ENCODE measurements at places on chromosomes 4 and X.

DNA sequence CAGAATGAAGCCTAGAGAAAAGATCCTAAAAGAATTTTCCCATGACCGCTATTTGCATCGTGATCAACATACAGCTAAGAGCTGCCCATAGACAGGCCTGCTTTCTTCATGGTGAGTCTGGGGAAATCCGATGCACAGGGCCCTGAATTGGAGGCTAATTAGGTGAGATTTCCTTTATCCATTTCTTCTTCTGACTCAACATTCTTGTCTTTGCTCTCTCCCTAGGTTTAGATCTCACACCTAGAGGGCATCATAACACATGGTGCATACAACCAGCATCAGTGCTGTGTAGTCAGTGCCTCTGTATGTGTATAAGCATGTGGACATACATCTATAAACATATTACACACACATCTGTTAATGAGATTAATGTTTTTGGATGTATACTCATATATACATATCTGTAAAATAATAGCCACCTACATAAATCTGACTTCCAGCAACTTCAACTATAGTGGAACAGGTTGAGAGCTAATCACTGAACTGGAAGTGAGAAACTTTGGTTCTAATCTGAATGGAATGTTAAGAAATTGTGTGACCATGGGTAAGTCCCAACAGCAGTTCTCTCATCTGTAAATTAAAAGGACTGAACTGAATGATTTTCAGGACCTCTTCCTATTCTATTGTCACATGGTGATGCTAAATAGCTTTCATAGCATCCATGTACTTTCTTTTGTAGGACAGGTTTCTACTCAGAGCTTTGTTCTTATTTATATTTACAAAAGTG, 17.5 kb downstream of the GATB start:
- no peak for DNase-seq

DNA sequence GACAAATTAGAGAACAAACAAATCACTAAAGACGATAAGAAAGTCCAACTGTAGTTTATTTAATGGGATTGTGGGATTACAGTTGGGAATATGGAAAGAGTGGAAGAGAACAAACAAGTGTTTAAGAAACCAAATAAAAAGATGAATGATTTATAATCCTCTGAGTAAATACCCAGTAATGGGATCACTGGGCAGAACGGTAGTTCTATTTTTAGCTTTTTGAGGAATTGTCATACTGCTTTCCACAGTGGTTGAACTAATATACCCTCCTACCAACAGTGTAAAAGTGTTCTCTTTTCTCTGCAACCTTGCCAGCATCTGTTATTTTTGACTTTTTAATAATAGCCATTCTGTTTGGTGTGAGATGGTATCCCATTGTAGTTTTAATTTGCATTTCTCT, 15.0 kb downstream of the C4orf51 start:
- no peak for DNase-seq

DNA sequence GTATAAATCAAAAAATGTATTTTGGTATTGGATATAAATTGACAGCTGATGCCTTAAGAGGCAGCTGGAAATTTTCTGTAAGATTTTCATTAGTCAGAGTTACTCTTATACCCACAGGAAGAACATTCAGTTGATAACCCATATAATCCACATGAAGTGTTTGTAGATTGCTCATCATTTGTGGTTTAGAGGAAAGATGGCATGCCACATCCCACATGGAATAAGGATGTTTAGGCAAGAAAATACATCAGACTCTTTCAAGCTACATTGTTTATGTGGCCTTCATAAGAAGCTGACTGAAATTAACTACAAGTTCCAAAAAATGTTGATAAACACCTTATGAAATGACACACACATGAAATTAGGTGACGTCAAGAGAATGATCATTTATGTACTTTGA, 56.6 kb downstream of the AREG start:
- no peak for DNase-seq

GRCh38 chrX:1725472-1725871, 110.6 kb downstream of the ASMT start:
- no peak for DNase-seq

- no peak for DNase-seq
Observed at GRCh38 chrX:23662853-23663252, 4.4 kb upstream of the PRDX4 start.

GRCh38 chrX:39843318-39843717, 254.4 kb downstream of the BCOR start:
- no peak for DNase-seq

DNA sequence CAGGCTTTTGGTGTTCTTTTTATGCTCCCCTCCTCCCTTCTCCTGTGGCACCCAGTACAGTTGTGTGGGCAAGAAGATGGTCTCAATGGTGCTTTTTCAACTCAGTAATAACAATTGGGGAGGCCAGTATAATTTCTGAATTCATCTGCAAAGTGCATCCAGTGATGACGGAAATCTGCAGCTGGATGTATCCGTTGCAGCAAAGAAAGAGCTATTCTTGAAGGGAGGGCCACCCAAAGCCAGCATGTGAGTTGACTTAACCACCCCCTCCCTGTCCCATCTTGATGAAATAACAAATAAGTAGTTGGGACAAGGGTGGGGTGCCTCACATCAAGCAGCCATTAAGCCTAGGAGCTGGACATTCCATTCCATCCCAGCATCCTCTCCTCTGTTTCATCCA, 30.7 kb downstream of the TSC22D3 start:
- DNase-seq = no peak

DNA sequence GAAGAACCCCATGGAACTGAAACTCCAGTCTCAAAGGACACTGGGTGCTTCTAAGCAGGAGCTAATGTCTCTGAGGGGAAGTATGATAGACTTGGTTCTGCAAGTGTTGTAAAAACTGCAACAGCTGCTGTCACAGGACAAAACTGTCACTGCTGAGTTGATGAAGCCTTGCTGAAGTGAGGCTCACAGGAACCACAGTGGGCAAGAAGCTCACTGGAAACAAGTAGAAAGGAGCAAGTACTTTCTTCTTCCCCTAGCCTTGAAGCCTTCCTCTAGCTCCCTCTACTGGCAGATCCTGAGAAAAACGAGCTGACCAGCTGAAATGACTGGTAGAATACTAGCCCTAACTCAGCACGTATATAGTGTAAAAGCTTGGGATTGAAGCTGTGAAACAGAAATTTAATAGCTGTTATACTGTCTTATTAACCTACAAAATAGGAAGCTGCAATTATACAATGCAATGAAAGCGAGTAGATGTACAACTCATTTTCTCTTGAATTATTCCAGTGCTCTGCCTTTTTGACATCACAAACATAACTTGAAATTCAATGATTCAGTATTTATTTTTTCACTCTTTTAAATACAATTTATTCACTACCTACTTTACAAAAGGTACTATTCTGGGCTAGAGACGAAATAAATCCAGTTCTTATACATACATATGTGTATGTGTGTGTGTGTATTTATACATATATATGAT, 91.4 kb downstream of the GABRB1 start:
- peak; percentile 11 for DNase-seq

- DNase-seq = no peak
Observed at GRCh38 chr4:163091685-163092034, 75.0 kb downstream of the NAF1 start.

DNA sequence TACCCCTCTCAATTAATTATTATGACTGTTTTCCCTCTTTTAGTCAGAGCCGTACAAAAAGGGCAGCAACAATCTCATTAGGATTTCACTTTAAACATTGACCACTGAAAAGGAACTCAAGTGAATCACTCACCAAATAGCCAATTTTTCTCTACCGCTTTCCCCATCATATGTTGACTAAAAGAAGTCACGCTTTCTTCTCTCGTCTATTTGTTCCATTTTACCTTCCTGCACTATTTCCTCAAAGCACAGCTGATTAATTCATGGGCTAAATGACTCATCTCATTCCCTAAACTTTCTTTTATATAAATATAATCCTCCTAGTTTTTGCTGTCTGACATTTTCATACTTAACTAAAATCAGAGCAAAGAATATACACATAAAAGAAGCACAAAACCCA, 8.2 kb downstream of the MID1 start:
- no peak for DNase-seq

GRCh38 chr4:183392377-183392776, 52.1 kb upstream of the CDKN2AIP start:
- DNase-seq = no peak

DNA sequence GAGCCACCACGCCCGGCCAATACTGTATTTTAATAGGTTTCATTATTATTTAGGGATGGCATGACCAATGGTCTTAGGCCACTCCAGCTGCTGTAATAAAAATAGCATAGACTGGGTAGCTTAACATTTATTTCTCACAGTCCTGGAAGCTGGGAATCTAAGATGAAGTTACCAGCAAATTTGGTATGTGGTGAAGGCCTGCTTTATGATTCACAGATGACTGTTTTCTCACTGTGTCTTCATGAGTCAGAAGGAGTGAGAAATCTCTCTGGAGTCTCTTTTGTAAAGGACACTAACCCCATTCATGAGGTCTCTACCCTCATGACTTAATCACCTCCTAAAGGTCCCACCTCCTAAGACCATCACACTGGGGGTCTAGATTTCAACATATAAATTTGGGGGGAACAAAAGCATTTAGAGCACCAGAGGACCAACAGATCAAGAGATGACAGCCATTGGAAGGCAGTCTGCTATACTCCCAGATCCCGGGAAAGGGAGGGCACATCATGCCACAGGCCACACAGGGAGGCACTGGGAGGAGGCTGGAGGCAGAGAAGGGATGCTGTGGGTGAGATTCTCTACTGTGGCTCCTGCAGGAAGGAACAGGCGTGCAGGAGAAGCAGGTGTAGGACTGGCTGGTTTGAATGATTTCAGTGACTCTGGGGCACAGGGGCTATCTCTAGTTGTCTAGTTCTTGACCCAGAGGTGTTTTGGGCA, 335.8 kb upstream of the SFRP2 start:
- no peak for DNase-seq

- no peak for DNase-seq
Observed at GRCh38 chrX:40544343-40545266, 36.2 kb upstream of the ATP6AP2 start.

DNA sequence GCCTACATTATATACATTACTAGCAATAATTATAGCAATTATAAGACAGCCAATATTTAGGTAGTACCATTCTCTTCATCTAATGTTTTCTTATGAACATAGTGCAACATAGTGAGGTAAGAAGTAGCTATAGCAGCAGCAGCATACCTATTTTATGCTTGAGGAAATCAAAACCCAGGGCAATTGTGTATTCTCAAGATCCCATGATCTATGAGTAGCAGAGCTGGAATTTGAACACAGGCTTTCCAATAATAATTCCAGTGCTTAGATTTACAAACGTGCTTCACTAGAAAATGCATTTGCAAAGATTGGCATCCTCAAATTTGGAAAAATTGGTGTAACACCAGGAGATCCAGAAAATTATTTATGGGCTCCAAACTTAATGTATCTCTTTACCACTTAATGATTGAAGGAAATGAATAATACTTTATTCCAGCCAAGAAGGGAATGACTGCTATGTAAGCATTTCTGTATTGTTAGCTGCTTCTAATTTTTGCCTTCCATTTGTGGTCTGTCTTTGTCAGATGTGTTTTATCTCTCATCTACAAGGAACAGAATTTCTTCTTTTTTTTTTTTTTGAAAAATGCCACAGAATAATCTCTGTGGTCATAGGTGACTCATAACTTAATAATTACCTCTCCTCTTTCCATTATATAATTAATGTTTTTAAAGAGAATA, 451.1 kb downstream of the ARAP2 start:
- no peak for DNase-seq

- DNase-seq = no peak
Observed at GRCh38 chr4:152998861-152999260, 62.7 kb downstream of the FHDC1 start.

DNA sequence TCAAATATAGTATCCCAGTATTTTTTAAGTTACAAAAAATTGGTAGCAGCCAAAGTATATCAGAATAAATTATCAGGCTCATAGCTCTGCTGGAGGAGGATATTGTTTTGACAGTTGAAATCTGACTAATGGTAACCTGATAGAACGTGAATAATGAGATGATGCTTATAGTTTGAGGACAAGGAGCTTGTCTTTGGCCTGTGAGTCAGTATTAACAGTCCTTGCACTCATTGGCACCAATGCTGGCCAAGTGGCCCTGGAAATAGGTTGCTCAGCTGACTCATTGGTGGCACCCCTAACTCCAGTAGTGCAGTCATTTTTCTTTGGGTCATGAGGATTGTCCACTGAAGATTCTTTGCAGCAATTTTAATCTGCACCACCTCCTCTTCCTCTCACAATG, 203.3 kb upstream of the JADE1 start:
- no peak for DNase-seq

Measured in stimulated activated CD8-positive, alpha-beta memory T cell treated with anti-CD3 and anti-CD28 coated beads, Interleukin-15, amount 100 ng/mL, for 1 hour (primary cell).